Gastroesophageal sphincter (tissue), 4 donors: ENCODE measurements at places on chromosomes 6 and 20. TPM values are rescaled to one million over a fixed set of nuclear protein-coding genes. Genes with fewer than 3 reads are reported as not detected.

DNA sequence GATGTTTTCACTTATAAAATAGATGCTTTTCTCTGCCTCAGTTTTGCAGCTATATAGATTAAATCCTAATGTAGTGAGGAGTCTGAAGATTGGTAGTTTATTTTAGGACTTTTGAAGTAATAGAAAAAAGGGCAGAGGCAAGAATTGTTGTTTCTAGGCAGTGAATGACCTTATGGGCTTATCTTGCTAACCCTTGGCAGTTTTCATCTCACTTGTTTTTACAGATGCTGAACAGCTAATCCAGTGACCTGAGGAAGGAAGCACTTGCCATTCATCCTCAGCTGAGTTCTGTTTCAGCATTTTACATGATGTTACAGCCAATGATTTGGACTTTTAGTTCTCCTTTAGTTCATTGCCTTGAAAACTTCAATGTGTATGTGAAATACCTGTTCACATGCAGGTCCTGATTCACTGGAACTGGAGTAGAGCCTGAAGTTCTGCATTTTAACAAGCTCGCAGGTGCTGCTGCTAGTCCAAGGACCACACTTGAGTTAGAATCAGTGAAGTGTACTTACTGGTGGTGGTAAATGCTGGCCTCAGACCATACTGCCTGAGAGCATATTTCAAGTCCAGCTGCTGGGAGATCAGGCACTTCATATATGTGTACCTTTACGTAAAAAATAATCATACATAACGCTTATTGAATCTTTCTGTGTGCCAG lies 86.9 kb downstream of the TULP4 start:
- ATAC-seq = no peak

DNA sequence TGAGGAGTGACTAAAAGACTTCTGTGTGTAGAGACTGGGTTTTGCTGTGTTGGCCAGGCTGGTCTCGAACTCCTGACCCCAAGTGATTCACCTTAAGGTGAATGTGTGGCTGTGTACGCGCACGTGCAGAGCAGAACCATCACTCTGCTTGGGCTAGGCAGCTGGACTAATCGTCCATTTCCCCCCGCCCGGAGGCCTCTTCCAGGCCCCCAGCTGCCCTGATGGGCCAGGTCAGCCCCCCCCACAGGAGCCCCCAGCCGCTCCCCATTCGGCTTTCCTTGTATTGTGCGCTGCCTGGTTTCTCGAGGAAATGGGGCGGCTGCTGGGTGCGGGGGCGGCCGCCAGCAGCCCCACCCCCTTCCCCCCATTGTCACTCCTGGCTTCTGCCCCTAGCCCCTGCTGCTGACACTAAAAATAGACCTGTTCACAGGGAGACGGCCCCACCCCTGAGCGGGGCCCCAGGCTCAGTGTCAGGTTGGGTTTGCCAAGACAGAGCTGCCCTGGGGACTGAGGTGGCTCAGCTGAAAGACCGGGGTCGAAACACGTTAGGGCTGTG lies 24.6 kb upstream of the CSNK2A1 start:
- no peak for ATAC-seq

- no peak for ATAC-seq
Observed at GRCh38 chr6:91802431-91802830, 1215.6 kb upstream of the MAP3K7 start.

GRCh38 chr20:20969701-20970280 lies 136.4 kb downstream of the LINC00237 start:
- no peak for ATAC-seq

DNA sequence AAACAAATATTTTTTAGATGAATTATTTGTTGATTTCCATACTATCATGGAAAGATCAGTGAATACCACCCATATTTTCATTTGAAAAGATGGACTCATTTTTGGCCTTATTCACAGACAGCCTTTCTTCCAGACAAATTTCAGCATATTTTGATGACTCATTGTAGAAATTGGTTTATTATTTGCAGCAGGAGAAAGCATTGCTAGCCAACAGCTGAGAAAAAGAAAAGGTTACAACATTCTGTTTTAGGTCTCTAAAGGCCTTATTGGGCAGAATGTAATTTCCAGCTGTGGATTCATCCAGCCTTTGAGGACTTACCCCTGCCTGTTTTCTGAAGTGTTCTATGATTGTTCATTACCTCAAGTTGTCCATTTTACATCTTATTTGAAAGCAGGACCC lies 201.9 kb downstream of the PLCB4 start:
- peak; percentile 66 for ATAC-seq

GRCh38 chr6:36029464-36029863 lies 1.9 kb downstream of the MAPK14 start:
- ATAC-seq = no peak

DNA sequence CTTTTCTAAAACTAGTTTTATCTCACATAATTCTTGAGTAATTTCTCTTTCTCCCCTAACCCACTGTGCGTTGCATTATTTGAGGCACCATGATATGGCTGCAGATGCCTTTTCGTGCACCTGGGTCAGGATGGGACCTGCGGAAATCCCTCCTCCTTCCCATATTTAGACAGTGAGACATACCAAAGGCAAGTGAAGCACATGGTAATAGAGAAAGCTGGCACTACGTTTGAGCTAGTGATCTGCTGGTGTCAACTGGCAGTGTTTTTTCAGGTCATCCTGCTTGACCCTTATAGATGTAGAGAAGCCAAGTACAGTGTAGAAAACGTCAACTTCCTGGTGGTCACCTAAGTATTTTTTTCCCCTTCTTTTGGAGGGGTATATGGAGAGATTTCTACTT lies 71.7 kb downstream of the FOXO3 start:
- no peak for ATAC-seq

DNA sequence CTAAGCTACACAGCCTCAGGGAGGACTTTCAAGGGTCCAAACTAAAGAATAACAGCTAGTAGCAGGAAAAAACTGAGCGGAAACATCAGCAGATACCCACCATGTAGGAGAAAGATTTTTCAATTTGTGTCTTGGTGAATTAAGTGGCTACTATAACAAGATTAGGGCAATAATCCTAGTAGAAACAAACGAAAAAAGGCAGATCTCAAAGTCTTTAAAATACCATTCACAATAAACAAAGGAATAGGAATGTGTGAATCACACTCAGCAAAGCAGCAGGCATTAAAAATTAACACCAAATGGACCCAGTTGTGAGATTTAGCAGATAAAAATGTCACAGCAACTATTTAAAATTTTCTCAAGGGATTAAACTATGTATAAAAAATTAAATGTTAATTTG lies 761.2 kb downstream of the TENT5A start:
- ATAC-seq = no peak

- ATAC-seq = no peak
Observed at GRCh38 chr6:159693894-159694545, 979 bp upstream of the SOD2 start.

Gene KHDC1L
- not detected for total RNA-seq

Gene CASS4
- total RNA-seq = 6.8 TPM

Gene NQO2
- 27.1 TPM for total RNA-seq

Gene GABRR2
- total RNA-seq = not detected

Gene SPATS1
- not detected for total RNA-seq
